ENCODE measurements at places on chromosomes 1 and 21. TPM values are rescaled to one million over a fixed set of nuclear protein-coding genes. Genes with fewer than 3 reads are reported as not detected.

The C4BPA gene
- total RNA-seq = not detected

The PLA2G2D gene
- not detected for total RNA-seq

The NBPF6 gene
- not detected for total RNA-seq

The IFNLR1 gene
- total RNA-seq = not detected

The NBPF20 gene
- total RNA-seq = 3.7 TPM

The LRRIQ3 gene
- 0.93 TPM for total RNA-seq

The BARHL2 gene
- not detected for total RNA-seq

The OR6K3 gene
- total RNA-seq = not detected

The AMY1C gene
- total RNA-seq = not detected

The FLG2 gene
- not detected for total RNA-seq

The CFHR1 gene
- not detected for total RNA-seq

The MPL gene
- total RNA-seq = 0.07 TPM

The GBP6 gene
- not detected for total RNA-seq

The GABPB2 gene
- 7.0 TPM for total RNA-seq

The PPM1J gene
- total RNA-seq = 1.9 TPM

The DYNLT5 gene
- total RNA-seq = 0.27 TPM

The CYP4A11 gene
- total RNA-seq = not detected

The DPT gene
- not detected for total RNA-seq

The CHAF1B gene
- total RNA-seq = 8.2 TPM

The NOS1AP gene
- total RNA-seq = 2.5 TPM

The STIL gene
- total RNA-seq = 47.2 TPM

The SMIM11 gene
- 14.9 TPM for total RNA-seq

The OR10J4 gene
- total RNA-seq = not detected

The KRTAP12-2 gene
- total RNA-seq = not detected

The BCL2L15 gene
- total RNA-seq = 1.1 TPM

The OR2T3 gene
- not detected for total RNA-seq

The DNAJC28 gene
- 2.3 TPM for total RNA-seq

The RNF186 gene
- not detected for total RNA-seq

The FCRLA gene
- not detected for total RNA-seq

The GUCA2B gene
- total RNA-seq = not detected

The ENAH gene
- total RNA-seq = 99.1 TPM
